ENCODE measurements at places on chromosomes 5 and 9.
A peak's percentile ranks its signal among the peaks of the same experiment; 100 is the strongest.

GRCh38 chr9:138064547-138064946 is 187.0 kb downstream of the CACNA1B start:
- DNase-seq: no peak

- DNase-seq: no peak
Observed at GRCh38 chr9:98771209-98771874, 25.0 kb downstream of the ANKS6 start.

- DNase-seq: no peak
Observed at GRCh38 chr5:178072749-178073148, 40.6 kb upstream of the N4BP3 start.

GRCh38 chr9:135701959-135702721 is at the start of gene KCNT1:
Gene KCNT1 (plus strand): TSS chr9:135702185. CDS start chr9:135702259, 74 bp downstream.
- DNase-seq: peak; percentile 40

DNA sequence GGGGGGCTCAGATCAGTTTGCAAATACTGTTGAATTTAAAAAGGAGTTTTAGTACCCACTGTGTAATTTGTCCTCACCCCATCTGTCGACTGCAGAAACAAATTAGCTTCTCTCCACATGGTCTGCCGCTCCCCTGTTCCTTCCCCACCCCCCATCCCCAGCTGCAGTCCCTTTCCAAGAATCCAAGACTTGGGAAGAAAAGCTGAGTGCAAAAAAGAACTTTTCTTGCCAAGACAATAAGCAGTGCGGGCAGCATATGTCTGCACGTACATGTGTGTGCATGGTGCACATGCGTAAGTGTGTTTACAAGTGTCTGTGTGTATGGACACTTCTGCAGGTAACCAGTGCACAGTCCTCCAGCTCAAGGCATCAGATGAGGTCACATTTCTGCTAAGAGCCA is 125.7 kb upstream of the SMIM23 start:
- DNase-seq: no peak

GRCh38 chr5:39178171-39178570 is 41.2 kb downstream of the FYB1 start:
- DNase-seq: no peak

GRCh38 chr5:21910731-21911130 is 942.4 kb downstream of the CDH12 start:
- DNase-seq: no peak

GRCh38 chr5:80185095-80185494 is 70.8 kb downstream of the SERINC5 start:
- DNase-seq: no peak

GRCh38 chr5:141875795-141876627 is 2.2 kb downstream of the PCDH1 start:
- DNase-seq: no peak

DNA sequence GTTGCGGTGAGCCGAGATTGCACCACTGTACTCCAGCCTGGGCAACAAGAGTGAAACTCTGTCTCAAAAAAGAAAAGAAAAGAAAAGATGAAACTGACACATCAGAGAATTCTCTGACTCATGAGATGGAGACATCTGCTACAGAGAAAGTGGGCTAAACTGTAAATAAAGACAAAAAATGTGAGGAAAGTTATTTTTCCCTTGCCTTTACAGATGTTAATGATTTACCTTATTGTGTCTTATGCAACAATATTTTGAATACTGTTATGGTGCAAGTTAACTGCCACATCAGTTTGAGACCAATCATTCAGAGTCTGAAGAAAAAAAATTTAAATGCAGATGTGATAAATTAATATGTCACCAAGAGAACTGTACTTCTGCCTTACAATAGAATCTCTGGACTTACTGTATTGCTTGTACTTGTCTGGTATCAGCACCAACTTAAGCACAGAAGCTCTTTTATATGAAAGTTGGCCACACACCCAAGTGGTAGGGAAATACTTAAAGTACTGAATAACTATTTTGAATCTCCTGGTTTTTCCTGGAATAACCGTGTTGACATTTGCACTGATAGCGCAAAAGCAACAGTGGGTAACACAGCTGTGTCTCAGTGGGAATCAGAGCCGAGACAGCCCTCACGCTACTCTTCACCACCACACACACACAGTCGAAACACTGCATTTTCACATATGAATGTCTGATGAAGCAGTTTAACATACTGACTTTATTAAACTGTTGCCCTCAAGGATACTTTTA is 169.9 kb downstream of the FANCC start:
- no peak for DNase-seq

- DNase-seq: no peak
Observed at GRCh38 chr5:39202597-39203274, 16.6 kb downstream of the FYB1 start.

- no peak for DNase-seq
Observed at GRCh38 chr5:42064821-42065220, 139.7 kb downstream of the FBXO4 start.

DNA sequence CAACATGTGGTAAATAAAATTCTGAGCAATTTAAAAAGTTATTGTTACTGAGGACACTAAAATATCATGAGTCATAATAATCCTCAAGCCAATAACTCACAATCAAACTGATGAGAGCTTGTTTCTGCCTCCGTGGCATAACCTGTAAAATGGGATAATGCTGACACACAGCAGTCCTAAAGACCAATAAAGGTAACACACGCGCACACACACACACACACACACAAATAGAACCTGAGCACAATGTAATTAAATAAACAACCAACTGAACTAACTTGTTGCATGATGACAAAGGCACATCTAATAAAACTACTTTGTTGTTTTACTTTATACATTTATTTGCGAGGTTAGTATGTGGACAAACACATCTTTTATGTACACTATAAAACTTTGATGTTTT is 358.2 kb downstream of the BNC2 start:
- DNase-seq: no peak

- DNase-seq: peak; percentile 55
Observed at GRCh38 chr9:77177894-77178794, 810 bp downstream of the VPS13A start.

DNA sequence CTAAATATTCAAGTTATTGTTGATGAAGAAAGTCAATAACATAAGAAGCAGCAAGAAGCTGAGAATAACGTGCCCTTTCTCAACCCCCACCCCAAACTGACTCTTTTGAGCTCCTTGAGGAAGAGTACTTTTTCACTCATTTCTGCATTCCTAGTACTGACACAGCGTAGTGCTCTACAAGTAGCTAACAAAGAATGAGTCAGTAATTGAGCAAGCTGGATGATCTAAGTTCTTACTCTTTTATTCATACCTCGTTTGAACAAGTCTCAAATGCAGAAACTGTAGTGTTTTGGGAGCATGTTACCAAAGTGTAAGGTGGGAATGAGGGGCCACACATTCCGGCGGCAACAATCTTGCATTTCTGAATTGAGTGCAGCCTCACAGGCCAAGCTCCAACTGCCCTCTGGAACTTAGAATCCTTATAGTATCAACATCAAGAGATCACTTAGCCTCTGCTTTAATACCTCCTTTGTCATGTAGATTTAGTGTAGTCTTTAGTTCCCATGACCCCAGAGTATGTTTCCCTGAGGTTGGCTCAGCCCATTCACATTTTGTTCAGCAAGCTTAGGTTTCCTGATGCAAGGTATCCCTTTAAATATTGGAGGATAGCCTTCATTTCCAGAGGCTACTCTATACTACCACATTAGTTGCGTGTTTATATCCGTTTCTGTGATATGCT is 152.0 kb downstream of the PRR16 start:
- DNase-seq: peak; percentile 67

- DNase-seq: no peak
Observed at GRCh38 chr9:312596-313320, 98.1 kb downstream of the DOCK8 start.

GRCh38 chr5:16615741-16616535 is 859 bp downstream of the RETREG1 start:
- no peak for DNase-seq

- no peak for DNase-seq
Observed at GRCh38 chr5:179824745-179825112, 4.0 kb downstream of the SQSTM1 start.

DNA sequence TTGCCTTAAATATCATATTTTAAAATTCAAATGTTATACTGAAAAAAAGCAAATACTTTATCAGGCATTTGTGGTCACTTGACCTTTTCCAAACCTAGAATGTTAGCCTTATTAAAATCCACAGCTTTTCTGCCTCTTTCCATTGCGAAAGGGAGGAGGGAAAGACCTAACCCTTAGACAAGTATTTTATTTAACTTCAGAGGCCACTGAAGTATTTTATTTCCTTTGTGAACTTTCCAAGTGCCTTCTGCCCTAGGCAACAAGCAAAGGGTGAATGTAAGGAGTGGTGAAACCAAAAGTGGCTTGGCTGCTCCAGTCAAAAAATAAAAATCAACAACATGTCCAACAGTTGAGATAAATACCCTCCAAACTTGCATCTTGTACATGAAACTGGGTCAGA is 376.1 kb downstream of the EFNA5 start:
- DNase-seq: no peak

DNA sequence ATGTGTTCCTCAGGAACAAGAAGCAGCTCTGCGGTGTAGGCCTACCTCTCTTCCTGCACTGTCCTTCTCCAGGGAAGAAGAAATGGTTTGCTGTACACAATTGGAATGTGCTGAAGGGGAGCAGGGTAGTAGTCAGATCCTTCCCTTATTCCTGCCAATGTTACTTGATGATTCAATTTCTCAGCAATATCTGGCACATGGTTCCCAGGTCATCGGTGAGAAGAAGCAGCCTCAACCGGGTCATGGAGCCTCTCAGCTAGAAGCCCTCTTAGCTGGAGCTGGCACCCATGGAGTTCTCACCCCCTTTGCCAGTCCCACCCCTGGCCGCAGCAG is 36.9 kb downstream of the ACTBL2 start:
- DNase-seq: no peak

DNA sequence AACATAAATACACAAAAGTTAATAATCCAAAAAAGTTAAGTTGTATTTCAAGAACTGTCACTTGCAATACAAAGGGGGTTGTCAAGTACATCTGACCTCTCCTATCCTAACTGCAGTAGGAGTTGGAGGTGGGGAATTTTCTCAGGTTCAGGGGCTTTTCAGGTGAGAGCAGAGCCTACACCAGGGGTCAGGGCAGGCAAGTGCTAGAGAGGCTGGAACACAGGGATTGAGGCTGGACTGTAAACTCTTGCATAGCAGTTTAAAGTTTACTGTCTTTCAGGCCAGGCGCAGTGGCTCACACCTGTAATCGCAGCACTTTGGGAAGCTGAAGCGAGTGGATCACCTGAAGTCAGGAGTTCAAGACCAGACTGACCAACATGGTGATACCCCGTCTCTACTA is 25.4 kb upstream of the RASGRF2 start:
- no peak for DNase-seq

GRCh38 chr5:177361418-177362291 is 3.9 kb downstream of the RGS14 start:
- DNase-seq: no peak

- DNase-seq: peak; percentile 22
Observed at GRCh38 chr5:112529525-112529924, 110.4 kb upstream of the EPB41L4A start.

DNA sequence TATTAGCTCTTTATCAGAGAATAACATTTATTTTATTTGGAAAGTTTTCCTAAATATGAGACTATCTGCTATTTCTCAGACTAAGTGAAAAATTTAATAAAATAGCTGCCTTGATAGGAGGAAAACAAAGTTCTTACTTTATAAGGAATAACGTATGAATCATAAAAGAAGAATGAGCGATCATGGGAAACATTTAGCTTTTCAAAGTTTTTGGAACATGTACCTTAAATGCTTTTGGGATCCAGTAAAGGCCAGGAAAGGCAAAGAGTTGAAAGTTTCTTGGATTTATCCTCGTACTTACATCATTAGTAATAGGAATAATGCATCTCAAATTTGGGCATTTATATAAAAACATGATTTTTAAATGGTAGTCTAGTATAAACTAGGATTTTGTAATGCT is 19.4 kb downstream of the OGN start:
- DNase-seq: no peak

DNA sequence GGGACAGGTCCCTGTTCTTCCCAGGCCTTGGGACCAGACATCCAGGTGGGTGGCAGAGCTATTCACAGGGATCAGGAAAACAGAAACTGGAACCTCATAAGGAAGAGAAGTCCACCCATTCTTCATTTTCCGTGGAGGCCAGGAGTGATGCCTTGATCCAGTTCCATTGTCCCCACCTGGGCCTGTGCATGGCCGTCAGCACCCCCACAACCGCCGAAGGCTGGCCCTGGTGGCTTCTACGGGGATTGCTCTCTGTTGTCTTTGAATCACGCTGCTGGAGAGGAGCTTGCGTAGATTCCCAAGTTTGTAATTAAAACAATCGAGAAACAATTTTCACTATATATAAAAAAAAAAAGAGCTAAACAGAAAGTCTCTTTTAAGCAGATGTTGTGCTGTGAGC is 134.4 kb downstream of the MVB12B start:
- no peak for DNase-seq

GRCh38 chr9:70635790-70636189 is 221.3 kb upstream of the KLF9 start:
- DNase-seq: no peak

DNA sequence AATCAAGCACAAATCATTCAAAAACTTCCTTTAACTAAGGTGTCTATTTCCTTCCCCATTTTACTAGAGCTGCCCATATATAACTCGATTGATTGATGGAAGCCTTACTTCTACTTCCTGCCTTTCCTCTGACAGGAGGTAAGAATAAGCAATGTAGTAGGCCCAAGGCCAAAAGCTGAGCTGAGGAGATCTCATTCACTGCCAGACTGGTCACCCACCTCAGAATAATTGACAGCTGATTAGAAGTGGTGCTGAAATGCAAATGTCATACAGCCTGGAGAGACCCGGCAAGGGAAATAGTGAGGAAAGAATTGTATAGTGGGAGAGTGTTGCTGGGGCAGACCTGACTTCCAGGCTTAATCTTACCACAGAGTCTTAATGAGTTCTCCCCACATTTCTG is 239.9 kb downstream of the SAXO1 start:
- no peak for DNase-seq

- DNase-seq: no peak
Observed at GRCh38 chr9:109401990-109402318, 81.1 kb upstream of the EPB41L4B start.

- no peak for DNase-seq
Observed at GRCh38 chr5:147439254-147439653, 70.6 kb downstream of the DPYSL3 start.

GRCh38 chr9:137352511-137353222 is 50.6 kb upstream of the NRARP start:
- DNase-seq: no peak

DNA sequence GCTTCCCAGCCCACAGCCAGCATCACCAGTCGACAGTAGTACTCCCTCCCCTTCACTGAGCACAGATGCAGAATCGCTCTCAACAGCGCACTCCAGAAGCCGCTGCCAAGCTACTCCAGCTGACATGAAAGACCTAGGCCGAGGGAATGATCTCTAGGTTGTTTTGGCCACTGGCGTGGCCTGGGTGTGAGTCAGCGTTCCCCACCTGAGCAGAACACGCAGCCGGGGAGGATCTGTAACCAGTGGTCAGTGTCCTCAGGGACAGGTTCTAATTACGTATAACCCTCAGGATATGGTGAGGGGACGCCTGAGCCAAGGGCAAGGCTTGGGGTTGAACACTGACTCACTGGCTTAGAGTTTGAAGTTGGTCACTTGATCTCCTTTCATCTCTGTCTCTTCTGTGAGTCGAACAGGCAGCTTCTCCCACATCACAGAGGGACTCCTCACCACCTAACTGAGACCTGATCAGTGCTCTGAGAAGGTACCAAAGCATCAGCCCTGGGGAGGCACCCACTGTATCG is 76.9 kb upstream of the IL17B start:
- no peak for DNase-seq
